ENCODE measurements at places on chromosomes 2 and 18. TPM values are rescaled to one million over a fixed set of nuclear protein-coding genes. Genes with fewer than 3 reads are reported as not detected.

PID1 gene
- total RNA-seq = not detected

WNT10A gene
- 0.29 TPM for total RNA-seq

MAB21L4 gene
- total RNA-seq = not detected

STON1 gene
- 1.6 TPM for total RNA-seq

MCEE gene
- 17.4 TPM for total RNA-seq
